ENCODE measurements at places on chromosomes 7 and 10.
A peak's percentile ranks its signal among the peaks of the same experiment; 100 is the strongest.

DNA sequence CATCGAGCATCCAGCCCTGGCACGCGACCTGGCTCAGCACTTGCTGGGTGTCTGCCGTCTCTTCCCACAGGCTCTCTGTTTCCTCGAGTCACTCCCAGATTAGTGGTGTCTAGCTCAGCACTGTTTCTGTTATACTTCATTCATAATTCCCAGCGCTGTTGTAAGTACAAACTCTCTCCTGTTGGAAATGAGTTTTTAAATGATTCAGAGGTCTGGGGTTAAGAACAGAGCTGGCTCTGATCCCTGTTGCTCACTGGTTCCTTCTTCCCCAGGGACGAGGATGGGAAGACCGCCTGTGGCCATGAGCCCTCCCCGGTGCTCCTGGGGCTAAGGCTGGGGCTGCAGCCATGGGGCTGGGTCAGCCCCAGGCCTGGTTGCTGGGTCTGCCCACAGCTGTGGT is 17.3 kb upstream of the C10orf95 start:
- DNase-seq: no peak

GRCh38 chr7:100122067-100122466 is 2.6 kb downstream of the CNPY4 start:
- no peak for DNase-seq

- no peak for DNase-seq
Observed at GRCh38 chr10:1287971-1288401, 231.8 kb downstream of the WDR37 start.

- DNase-seq: no peak
Observed at GRCh38 chr10:69772933-69773704, 28.6 kb upstream of the COL13A1 start.

- DNase-seq: no peak
Observed at GRCh38 chr7:47947355-47947749, 914 bp downstream of the PKD1L1 start.

DNA sequence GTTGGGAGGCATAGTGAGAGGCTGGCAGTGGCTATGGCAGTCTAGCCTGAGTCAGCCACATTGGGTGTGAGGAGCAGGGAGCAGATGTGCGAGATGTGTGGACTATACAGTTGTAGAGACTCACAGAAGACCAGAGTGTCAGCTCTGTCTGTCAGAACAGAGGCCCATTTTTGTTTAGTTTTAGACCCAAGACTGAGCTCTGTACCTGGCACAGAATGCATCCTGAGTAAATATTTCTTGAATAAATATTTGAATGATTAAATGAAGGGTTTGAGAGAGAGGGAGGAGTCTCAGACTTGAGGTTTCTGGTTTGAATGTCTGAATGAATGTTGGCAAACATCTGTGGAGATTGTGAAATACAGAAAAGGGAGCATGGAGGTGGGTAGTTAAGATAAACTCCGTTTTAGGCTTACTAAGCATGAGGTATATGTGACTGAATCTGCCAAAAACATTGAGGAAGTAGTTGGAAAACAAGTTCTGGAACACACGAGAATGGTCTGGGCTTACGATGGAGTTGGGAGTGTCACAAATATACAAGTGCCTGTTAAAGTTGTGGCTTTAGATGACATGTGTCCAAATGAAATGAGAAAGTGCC is 3.6 kb downstream of the SEC23IP start:
- no peak for DNase-seq

GRCh38 chr10:44044549-44044948 is 340.3 kb downstream of the CXCL12 start:
- DNase-seq: no peak

GRCh38 chr7:137728426-137728825 is 118.3 kb downstream of the DGKI start:
- DNase-seq: no peak

GRCh38 chr7:94296881-94297280 is 97.8 kb upstream of the COL1A2 start:
- DNase-seq: no peak

GRCh38 chr10:120279196-120279595 is 177.8 kb upstream of the PLPP4 start:
- DNase-seq: no peak

DNA sequence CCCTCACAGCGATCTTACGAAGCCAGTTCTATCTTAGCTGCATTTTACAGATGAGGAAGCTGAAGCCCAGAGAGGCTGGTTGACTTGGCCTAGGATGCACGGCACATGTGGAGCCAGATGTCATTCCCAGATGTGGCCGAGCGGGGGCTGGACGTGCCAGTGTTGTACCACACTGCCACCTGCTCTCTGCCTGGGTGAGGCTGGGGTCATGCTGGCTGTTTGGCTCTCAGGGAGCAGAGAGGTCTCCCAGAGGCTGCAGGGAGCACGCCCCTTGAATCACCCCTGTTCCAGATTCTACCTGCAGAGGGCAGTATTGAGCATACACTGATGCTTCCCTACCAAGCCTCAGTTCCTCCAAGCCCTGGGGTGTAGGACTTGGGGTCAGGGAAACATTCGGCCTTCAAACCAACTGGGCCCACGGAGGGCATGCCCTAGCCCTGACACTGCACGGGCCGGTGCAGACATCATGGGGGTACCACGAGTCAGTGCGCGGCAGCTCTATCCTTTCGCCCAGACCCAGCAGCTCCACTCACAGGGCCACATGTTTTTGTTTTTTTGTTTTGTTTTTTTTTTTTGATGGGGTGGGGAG is 3.8 kb upstream of the GTF2IRD1 start:
- DNase-seq: no peak

DNA sequence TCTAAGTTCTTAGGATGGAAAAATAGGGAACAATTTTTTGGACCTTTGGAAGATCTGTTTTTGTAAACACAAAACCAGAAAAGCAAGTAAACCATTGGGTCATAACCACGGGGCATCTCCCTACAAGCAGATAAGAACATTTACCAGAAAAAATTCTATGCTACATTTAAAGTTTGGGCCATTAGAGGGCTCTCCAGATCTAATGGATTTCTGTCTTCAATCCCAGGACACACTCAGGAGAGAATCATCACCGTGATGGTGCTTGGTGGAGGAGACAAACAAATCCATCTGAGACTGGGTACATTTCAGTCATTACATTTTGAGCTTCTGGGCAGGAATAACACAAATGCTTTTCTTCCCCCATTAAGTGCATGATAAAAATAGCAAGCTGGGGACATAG is 178.4 kb upstream of the TARP start:
- no peak for DNase-seq

- no peak for DNase-seq
Observed at GRCh38 chr7:30921540-30922401, 10.1 kb downstream of the AQP1 start.

- no peak for DNase-seq
Observed at GRCh38 chr7:143243614-143244013, 19.6 kb upstream of the GSTK1 start.

DNA sequence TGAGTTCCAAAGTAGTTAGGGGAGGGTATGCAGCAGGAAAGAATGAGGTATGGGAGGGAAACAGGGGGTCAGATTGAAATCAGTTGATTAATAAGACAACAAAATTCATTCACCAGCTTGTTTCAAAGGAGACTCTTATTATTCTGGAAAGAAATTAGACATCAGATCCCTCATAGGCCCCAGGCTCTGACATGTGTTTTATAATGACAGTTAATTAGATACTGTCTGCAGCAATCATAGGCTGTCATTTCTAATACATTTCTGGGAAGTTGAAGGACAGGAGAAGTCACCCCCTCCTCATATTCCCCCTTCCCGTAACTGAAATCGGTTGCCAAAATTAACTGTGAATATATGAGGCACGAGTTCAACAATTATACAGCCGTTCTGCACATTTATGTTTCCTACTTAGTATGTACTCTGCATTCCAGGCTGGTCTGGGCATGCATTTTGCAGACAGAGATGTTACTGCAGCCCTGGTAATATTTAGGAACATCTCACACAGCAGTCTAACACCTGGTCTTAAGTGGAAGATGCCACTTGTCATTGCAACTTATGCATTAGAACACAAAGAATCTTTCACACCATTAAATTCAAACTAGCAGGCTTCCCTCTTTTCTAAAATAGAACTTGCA is 355.2 kb upstream of the LRGUK start:
- DNase-seq: no peak

DNA sequence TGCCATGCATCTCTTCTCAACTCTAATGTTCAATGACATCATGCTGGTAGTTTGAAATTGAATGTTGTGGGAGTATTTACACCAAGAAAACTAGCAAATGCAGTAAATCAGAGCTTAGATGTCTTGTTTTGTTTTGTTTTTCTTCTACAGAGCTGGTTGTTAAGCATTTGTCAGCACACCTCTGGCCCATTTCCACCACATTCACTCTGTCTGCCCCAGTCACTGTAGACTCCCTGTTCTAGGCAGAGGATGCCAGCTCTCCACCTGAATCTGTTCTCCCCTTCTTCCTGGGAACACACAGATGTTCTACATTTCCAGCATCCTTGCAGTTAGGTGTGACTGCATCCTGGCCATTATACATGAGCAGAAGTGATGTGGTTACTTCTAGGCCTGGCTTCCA is 4.1 kb upstream of the ARHGAP22 start:
- no peak for DNase-seq

GRCh38 chr10:35758076-35758475 is 116.0 kb upstream of the FZD8 start:
- peak; percentile 88 for DNase-seq

- DNase-seq: no peak
Observed at GRCh38 chr7:108078211-108078673, 51.9 kb downstream of the LAMB4 start.

GRCh38 chr7:52537051-52537450 is 498.4 kb upstream of the POM121L12 start:
- no peak for DNase-seq

DNA sequence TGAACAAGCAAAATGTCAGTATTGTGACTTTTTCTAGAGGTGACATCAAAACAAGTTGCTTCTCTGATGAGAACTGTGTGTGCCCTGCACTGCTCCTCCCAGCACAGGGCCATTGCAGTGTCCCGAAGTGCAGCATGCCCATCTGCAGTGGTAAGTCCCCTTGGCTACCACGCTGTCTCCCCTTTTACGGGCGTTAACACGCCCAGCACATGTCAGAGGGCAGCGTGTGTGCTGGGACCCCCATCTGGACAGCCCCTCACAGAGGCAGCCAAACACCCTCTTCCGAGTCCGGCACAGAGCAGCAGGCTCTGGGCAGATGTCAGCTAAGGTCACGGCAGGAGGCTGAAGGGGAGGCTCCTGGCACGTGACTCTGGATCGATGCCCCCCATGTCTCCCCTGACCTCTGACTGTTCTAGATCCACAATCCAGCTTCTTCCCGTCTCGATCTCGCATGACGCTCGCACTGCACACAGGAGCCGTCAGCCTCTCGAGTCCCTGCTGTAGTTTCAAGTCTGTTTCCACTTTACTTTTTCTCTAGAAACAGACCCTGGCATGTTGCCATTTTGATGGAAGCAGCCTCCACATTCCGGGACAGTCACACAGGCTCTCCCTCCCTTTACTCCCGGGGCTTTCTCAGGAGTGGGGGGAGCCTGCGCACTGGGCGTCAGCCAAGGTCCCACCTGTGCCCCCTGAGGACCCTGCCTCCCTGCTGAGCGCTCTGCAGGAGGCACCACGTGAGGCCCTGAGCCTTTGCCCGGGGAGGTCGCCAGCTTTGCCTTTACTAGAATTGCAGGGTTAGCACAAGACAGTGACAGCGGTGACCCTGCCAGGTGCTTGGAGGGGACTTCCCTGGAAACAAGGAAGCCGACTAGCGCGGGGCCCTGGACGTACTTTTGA is 133.8 kb downstream of the TCERG1L start:
- DNase-seq: peak; percentile 51

- DNase-seq: peak; percentile 25
Observed at GRCh38 chr7:25496476-25497368, 268.4 kb upstream of the NPVF start.

DNA sequence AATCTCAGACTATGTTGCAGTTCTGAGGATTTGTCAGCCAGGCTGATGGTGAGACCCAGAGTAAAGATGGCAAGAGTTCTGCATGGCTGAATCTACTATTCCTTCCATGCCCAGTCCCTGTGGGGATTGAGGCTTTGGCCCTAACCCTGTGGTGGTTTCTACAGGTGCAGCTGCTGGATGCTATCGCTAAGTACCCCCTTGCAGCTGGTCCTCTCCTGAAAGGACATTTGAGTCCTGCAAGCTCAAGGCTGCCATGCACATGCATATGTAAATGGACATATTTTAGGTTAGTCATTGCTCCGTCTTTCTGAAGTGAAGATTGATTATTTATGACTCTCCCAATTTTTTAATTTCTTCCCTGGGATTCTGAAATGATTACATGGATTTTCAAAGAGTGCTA is 1122.2 kb upstream of the CELF2 start:
- no peak for DNase-seq

DNA sequence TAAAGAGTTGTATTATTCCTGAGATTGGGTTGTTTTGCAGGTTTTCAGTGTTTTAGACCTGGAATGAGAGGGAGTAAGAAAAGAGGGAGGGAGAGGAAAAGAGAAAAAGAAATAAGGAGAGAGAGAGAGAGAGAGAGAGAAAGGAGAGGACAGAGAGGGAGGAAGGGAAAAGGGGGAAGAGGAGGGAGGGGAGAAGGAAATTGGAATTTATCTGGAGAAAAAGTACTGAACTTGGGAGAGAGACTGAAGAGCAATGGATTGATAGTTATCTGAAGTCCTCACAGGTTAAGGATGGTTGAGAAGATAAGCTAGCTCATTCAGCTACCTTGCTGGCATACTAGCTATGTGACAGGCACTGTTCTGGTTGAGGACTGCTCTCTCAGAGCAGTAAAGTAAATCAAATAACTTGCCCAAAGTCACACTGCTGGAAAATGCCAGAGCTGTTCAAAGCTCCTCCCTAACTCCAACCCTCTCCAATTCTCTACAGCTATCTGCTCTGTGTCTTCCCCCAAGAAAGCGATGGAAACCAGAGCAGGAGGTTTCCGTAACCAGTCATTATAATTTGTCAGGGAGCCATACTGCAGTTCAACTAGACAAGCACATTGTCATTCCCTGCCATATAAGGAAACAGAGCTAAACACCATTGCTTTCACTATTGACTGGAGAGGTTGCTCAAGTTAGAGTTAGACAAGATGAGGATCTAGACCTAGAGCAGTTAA is 10.7 kb downstream of the CALD1 start:
- no peak for DNase-seq

DNA sequence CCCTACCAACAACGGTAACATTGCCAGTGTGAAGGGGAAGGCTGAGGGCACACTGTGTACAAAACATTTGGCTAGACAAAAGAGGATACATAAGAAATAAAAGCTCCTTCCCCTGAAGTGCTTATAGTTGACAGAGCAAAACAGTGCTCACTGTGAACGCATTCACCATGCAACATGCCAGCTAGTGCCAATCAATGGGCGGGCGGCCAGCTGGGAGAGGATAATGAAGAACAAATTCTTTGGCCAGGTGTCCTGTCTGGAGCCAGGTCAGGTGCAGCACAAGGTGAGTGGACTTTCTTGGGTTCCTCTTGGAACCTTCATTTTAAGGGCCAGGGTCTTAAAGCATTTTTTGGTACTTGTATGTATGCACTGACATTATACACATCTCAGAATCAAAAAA is 106.1 kb downstream of the ICA1 start:
- no peak for DNase-seq

- peak; percentile 63 for DNase-seq
Observed at GRCh38 chr10:127117125-127117524, 79.3 kb downstream of the INSYN2A start.

DNA sequence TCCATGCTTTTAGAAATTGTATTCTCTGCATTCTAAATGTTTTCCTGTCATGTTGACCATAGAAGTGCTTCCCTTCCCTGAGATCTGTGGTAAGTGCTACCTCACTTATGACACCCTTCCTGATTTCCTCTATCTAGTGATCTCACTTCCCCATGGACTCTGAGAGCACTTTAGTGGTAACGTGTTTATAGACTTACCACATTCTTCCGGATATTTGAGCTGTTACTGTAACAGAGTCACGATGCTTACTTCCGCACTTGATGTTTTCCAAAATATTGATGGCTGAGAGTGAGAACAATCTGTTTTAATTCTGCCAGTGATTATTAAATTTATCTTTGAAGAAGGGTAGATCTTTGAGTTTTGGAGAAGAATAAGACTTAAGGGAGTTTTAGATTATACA is 60.1 kb upstream of the NAMPT start:
- no peak for DNase-seq

Measured in muscle of arm (tissue), 14 donors.